ENCODE measurements at places on chromosomes 6 and 20.

- DNase-seq, result no peak
Measured at GRCh38 chr6:169362501-169363121, 109.0 kb upstream of the THBS2 start.

- no peak for DNase-seq
Measured at GRCh38 chr20:19748681-19749080, 9.4 kb upstream of the RIN2 start.

GRCh38 chr20:35087355-35087754, 5.3 kb downstream of the TRPC4AP start:
- DNase-seq, result no peak

DNA sequence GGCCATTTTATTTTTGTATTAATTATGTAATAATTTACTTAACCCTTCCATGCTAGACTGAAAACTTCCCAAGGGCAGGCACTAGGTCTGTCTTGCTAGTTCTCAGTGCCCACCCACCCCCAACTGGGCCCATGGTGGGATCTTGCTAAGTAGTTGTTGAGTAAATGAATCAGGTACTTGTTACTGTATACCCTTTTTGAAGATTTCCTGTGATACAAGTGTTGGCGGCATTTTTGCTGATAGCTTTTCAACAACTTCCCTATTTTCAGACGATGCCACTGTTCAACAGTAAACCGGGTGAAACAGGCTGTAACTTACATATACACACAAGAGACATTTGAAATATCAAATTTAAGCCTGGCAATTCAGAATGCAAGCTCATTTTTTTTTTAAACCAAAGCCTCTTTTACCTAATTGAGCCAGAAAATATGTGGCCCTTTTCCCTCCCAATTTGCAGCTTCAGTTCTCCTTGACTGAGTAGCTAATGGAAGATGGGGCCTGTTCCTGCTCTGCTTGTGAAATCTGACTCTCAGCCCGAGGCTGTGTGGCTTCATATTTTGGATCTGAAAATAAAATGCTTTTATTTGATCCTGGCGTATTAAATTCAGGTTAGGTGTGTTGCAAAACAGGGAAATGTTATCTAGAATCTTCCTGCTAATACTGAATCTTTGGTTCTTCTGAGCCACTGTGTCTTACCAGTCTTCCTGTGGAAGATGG, 288.3 kb downstream of the NRN1 start:
- no peak for DNase-seq

DNA sequence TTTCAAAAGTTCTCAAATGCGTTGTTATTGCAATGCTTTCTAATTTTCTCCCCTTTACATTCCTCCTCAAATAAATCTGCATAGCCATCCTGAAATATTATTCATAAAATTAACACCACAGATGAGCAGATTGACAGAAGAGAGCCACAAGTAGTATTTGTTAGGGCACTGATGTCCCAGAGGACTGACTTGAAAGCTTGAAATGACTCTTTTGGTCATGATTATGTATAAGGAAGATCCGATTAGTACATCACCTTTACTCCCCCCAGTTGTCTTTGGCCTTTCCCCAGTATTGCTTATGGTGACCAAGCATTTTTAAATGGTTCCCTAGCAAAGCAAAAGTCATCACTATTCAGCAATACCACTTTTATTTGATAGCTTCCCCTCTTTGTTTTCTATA, 187.6 kb downstream of the ADAT2 start:
- no peak for DNase-seq

- no peak for DNase-seq
Measured at GRCh38 chr6:53201270-53201669, 52.6 kb upstream of the GCM1 start.

GRCh38 chr6:46888578-46888977, 33.2 kb downstream of the ADGRF5 start:
- DNase-seq, result no peak

- no peak for DNase-seq
Measured at GRCh38 chr6:146445233-146445632, 98.4 kb upstream of the RAB32 start.
